ENCODE measurements at places on chromosomes 5 and 9. TPM values are rescaled to one million over a fixed set of nuclear protein-coding genes. Genes with fewer than 3 reads are reported as not detected.

DNA sequence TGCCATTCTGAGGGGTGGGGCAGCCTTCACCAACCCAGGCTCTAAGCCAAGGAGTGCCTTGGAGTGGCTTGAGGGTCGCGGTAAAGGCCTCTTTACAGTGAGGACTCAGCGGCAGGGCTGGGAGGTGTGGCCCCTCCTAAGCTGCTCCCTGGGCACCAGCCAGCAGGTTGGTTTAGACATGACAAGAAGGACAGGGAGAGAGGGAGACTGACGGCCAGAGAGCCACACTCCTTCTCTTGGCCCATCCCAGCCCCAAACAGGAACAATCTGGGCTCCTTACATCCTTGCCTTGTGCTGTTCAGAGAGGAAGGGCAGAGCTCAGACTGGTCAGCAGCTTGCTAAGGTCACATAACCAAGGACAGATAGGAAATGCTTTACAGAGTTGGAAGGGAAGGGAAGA is 94.5 kb downstream of the LMX1B start:
- no peak for DNase-seq

GRCh38 chr9:16542290-16542689 is 328.2 kb downstream of the BNC2 start:
- no peak for DNase-seq

DNA sequence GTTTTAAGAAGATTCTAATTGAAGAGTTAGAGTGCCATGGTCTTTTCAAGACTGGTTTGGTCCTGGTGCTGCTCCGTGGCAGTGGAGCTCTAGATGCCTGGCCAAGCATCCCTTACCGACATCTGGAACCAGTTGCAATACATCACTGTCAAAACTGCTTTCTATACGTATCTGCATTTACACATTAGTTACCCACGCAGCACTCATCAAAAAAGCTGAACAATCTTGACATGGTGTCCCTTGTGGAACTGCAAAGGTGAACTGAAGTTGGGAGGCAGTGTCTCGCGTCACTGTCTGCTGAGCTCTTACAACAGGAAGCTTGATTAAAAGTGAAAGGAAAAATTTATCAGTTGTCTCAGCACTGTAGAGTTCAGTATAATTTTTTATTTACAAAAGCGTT is 82.6 kb downstream of the PBX3 start:
- DNase-seq: no peak

- no peak for DNase-seq
Measured at GRCh38 chr9:136096505-136097001, 1.5 kb upstream of the NACC2 start.

GRCh38 chr5:83244516-83244915 is 167.2 kb downstream of the XRCC4 start:
- no peak for DNase-seq

DNA sequence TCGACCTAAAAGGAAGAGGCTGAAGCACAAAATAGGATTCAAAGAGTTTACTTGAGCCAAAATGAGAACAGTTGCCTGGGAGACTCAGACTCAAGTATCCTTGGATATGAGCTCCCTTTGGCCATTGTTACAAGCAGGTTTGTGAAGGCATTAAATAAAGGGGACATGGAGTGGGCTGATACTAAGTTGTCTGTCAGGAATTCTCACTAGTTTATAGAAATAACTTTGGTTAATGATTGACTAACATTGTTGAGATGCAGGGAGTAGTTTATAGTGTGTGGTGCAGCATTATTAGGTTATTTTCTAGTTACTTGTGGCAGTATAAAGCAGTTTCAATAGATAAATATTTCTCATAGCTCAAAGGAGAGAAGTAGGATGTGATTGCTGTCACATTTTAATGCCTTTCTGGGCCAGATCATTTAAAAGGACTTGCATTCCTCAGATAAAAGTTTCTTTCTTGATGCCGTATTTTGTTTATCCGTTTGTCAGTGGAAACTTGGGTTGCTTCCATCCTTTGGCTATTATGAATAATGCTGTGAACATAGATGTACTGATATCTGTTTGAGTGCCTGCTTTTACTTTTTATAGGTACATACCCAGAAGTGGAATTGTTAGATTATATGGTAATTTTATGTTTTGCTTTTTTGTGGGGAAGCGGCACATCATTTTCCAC is 9.1 kb downstream of the AP3S1 start:
- no peak for DNase-seq

GRCh38 chr9:83533296-83533695 is 4.9 kb downstream of the FRMD3 start:
- DNase-seq: no peak

- DNase-seq: no peak
Measured at GRCh38 chr9:121718501-121718900, 67.1 kb downstream of the DAB2IP start.

DNA sequence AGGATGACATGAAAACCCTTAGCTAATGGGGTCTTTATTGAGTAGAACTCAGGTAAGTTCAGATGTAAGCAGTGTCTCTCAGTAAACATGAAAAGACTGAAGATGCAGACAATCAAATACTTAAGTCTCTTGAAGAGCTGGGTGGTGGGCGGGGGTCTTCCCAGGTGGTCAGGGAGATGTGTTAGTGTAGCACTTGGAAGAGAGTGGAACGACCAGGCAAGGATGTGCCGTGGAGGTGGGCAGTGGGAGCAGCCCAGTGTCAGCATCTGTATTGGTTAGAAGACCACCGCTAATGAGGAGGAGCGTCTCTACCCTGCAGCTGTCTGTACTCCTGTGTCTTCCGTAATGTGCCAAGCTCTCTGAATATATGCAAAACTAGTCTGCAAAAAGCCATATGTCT is 4.4 kb downstream of the S1PR3 start:
- DNase-seq: no peak

DNA sequence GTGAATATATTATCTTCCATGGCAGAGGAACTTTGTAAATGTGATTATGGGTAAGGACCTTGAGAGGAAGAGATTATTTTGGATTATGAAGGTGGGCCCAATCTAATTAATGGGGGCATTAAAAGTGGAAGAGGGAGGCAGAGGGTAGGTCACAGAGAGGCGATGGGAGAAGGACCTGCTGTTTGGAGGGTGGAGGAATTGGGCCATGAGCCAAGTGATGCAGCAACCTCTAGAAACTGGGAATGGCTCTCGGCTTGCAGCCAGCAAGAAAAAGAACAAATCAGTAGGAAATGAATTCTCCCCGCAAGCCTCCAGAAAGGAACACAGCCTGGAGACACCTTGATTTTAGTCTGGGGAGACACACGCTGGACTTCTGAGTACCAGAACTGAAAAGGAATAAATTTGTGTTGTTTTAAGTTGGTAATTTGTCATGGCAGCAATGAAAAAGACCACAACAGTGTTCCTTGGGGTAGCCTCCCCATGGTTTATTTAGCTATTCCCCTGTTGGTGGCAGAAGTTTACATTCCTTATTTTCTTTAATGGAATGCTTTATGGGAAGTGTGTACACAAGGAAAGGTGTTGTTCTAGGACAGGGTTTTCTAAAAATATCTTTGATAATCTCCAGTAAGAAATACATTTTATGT is 103.6 kb downstream of the HSPA4 start:
- DNase-seq: peak; percentile 1

DNA sequence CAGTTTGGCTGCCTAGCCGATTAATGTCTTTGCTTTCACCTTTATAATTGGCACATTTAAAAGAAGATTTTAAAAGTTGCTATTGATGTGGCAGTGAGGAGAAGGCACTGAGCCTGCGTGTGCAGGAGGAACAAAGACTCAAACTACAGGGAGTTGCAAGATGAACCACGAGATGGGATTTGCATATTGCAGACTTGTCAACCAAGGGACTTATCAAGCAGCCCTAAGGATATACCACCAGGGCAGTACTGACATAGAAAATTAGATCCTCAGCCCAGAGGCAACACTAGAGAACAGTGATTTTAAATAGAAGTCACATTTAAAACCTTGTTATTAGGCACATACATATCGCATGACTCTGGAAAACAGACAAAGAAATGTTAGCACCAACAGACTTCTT is 342.6 kb downstream of the GLIS3 start:
- no peak for DNase-seq

DNA sequence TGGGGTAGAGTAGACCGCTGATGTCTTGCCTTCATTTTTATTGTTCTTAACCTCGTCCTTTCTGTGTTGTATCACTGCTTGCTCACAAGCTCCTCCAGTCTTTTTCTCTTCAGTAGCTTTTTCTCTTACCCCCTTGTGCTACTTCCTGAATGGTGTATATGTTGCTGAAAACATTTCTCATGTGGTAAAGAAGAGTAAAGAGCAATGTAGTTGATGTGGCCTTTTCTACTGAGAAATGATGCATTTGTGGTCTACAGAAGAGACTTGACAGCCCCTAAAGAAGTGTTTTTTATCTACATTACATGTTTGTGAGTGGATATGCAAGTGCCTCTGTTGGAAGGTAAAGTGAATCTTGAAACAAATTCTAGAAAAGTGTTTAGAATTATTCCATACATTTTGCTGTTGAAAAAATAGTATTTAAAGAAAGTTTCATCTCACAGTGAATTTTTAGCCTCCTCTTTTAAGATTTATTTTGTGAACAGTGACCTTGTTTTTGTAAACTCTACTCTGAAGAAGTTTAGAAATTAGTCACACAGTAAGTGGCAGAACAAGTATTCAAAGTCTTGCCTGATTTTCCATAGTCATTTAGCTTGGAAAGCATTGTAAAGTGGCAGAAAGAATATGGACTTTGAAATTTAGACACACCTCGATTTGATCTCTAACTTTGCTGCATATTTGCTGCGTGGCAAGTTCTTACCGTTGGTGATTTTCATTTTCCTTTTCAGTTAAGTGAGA is 17.4 kb downstream of the CDC42SE2 start:
- DNase-seq: no peak

DNA sequence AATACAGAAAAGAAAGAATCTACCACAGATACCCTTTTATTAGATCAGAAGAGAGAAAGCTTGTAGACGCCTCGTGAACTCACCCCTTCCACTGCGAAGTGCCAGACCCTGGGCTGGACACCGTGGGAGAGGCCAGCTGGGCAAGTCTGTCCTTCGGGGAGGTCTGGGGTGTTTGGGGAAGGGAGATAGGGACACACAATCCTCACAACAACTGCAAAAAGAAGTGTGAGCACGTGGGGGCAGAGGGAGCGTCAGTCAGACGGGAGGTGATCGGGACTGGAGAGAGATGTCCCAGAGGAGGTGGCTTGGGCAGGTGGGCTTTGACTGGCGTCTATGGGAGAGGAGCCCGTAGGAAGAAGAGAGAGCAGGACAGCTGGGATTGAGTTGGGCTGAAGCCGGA is 27.3 kb upstream of the GRHPR start:
- DNase-seq: no peak

- DNase-seq: no peak
Measured at GRCh38 chr9:69145144-69145715, 28.8 kb upstream of the TJP2 start.

DNA sequence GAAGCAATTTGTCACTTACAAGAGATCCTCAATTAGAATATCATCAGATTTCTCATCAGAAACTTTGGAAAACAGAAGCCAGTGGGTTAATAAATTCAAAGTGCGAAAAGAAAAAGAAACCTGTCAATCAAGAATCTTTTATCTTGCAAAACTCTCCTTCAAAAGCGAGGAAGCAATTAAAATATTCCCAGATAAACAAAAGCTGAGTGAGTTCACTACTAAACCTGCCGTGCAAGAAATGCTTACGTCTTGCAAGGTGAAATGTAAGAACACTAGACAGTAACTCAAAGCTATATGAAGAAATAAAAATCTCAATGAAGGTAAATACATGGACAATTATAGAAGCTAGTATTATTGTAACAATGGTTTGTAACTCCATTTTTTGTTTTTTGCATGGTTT is 62.8 kb upstream of the IL33 start:
- DNase-seq: no peak

- DNase-seq: no peak
Measured at GRCh38 chr5:135386096-135386495, 12.9 kb downstream of the MACROH2A1 start.

GRCh38 chr5:102772273-102772672 is 17.2 kb downstream of the PAM start:
- no peak for DNase-seq

DNA sequence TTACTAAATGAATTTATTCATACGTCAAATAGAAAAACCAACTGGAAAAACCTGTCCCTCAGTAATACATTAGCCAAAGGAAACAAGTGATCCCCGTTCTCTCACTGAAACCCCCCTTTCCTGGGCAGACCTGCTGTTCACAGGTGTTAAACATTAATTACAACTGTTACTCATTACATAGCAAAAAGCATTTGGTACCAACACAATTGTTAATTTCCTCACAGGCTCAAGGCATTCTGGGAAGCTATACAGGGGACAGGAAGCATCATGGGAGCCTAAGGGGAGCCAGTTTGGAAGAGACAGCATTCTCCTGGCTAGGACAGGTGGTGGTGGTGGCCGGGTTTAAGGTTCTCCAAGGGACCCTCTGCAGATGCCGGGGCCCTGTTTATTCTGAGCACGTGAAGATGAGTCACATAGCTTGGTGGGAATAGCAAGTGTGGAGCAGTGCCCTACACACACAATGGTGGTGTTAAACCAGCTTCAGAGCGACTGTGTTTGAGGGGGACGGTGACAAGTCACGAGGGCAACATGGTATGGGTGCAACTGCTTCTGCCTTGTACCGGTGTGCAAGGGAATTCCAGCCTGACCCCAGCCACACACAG is 62.6 kb upstream of the SLC25A51 start:
- no peak for DNase-seq

GRCh38 chr9:10875752-10876151 is 262.9 kb upstream of the PTPRD start:
- no peak for DNase-seq

DNA sequence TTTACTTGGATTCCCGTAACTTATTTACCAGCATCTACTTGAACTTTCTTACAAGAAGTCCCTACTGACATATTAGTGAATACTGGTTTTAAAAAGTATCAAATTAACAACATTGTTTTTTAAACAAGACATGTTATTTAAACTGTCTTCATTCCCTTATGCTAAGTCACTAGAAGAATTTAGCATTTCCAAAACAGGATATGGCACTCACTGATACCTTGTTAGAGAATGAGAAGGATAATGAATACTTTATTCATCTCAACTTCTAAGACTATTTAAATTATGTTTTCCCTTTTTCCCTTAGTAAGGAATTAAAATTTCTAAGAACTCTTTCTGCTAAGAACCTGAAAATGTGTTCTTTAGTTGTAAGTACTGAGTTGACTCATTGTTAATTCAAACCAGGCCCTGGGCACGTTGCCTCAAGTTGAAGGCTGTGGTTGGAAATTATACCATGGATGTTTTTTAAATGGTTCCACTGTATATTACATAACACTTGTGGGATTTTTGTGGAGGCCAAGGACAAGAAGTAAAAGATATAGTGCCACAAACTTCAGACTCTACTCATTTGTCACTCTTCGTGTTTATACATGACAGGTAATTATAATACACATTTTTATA is 219.0 kb upstream of the EDIL3 start:
- no peak for DNase-seq

- DNase-seq: no peak
Measured at GRCh38 chr5:80249901-80250300, 5.9 kb downstream of the SERINC5 start.

PDGFRB gene
- total RNA-seq: 21.0 TPM

EPB41L4A gene
- total RNA-seq: not detected

CHSY3 gene
- not detected for total RNA-seq

CFAP90 gene
- total RNA-seq: not detected

PCDHGA9 gene
- total RNA-seq: not detected

CDKN2A gene
- total RNA-seq: 14.6 TPM

STPG3 gene
- not detected for total RNA-seq

MED22 gene
- 27.4 TPM for total RNA-seq

FBXL7 gene
- total RNA-seq: not detected

PMPCA gene
- 146 TPM for total RNA-seq

STC2 gene
- 0.03 TPM for total RNA-seq

LCN12 gene
- not detected for total RNA-seq

TBC1D2 gene
- total RNA-seq: 4.9 TPM

FAM114A2 gene
- total RNA-seq: 27.0 TPM
